ENCODE measurements at places on chromosomes 6 and 20.
A peak's percentile ranks its signal among the peaks of the same experiment; 100 is the strongest.

DNA sequence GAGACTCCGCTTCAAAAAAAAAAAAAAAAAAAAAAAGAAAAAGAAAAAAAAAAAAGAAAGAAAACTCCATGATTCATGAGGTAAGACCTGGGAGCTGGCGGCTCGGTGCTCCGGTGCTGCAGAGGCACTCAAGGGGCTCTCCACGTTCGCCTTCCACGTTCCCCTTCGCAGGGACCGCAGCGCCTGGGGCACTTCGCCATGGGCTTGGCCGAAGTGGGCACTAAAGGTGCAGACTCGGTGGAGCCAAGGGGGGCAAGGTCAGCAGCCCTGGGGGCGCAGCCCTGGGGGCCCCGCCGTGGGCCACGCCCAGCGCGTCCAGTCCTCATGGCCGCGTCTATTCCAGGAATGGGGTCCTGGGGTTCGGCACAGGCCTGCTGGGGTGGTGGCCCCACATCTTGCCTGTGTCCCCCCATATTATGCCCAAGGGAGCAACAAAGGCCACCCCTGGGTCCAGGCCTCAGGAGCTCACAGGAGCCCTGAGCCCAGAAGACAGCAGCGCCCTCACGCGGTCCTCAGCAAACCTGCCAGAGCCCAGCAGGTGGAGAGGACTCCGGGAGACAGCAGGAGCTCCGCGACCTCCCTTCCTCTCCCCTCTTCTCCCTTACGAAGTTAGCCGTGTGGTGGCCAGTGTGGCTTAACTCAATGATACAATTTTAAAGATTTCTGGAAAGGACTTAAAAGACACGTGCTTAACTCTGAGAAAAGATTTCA, 21.9 kb downstream of the ZBTB46 start:
- DNase-seq: no peak

GRCh38 chr20:31570735-31571617, 34.1 kb upstream of the ID1 start:
- no peak for DNase-seq

DNA sequence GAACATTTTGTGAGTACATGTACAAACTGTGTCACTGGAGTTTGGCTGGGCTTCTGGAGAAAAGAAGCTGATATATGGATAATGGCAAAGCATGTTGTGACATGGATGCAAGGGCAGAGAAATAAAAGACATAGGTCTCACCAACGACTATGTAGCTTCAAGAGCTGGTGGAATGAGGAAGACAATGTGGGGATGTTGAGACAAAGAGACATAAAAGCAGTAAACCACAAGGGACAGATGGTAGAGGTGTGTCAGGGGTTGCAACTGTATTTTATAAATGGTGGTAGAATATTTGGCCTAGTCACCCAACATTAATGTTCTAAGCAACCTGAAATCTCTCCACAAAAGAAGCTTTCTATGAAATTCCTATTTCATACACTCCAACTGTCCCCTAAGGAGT, 199.0 kb downstream of the KCNQ5 start:
- no peak for DNase-seq

- no peak for DNase-seq
Measured at GRCh38 chr6:133447924-133448323, 206.8 kb downstream of the EYA4 start.

- no peak for DNase-seq
Measured at GRCh38 chr6:156474507-156475120, 302.6 kb upstream of the ARID1B start.

GRCh38 chr20:61949714-61950640, 115.7 kb downstream of the TAF4 start:
- DNase-seq: peak; percentile 46

DNA sequence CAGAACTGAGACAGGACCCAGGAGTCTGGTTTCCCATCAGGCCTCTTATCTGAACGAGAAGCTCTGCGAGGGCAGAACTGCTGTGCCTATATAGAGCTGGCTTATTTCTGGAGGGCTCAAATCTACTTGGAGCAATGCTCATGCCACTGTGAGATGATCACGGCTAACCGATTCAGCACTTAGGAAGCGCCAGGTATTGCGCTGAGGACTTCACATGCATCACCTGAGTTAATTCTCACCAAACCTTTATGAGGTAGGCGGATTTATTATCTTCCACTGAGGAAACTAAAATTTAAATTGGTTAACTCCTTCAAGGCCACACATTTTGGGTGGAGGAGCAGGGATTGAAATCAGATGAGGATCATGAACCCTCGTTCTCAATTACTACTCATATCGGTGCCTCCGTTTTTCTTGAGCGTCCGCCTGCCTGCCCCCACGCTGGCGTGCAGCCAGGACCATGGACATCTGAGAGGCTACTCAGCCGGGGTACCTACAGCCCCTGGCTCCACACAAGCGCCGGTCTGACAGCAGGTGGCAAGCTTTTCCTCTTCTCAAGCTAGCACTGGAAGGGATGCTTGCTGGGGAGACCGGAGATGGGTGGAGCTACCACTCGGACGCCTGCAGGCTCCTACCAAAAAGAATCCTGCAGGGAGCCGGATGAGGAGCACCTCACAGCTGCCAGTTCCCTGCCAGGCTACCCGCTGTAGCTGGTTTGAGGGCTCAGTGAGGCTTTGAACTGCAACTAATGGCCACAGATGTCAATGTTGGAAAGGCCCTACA, 1.0 kb upstream of the PCIF1 start:
- DNase-seq: peak; percentile 78

- DNase-seq: no peak
Measured at GRCh38 chr6:109237077-109237985, 142.0 kb downstream of the CEP57L1 start.

DNA sequence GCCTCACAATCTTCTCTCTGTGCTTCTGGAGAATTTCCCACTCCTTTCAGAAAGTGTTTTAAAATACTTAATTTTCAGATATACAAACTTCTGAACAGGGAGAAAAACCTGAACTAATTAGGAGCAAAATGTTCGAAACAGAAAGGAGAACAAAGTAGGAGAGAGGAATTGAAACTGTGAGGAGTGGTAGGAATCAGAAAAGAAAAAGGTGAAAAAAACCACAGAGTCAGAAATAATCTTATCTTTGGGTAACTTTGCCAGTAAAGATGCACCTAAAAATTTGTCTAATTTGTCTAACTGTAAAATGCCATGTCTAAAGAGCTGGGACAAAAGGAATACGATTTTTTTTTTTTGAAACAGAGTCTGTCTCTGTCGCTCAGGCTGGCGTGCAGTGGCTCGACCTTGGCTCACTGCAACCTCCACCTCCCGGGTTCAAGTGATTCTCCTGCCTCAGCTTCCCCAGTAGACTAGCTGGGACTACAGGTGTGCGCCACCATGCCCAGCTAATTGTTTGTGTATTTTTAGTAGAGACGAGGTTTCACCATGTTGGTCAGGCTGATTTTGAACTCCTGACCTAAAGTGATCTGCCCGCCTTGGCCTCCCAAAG, 4.7 kb upstream of the RIPOR2 start:
- no peak for DNase-seq

GRCh38 chr6:160069050-160069454, 52.6 kb upstream of the SLC22A1 start:
- no peak for DNase-seq

GRCh38 chr6:14975471-14975817, 270.4 kb upstream of the JARID2 start:
- DNase-seq: no peak

GRCh38 chr6:160355001-160355400, 6.8 kb downstream of the SLC22A3 start:
- DNase-seq: no peak

DNA sequence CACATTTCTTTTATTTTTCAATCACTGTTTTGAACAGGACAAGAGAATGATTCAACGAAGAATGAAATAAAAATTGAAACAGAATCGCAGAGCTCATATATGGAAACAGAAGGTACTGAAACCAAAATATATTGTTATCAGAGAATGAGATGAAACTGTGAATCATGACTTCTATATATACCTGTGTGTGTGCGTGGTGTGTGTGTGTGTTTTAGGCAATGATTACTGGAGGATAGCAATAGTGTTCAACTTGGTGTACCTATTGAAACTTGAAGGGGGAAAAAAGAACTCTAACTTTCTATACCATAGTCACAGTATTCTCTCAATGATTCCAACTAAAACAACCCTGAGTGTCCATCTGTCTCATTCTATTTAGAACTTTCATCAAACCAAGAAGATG, 586.6 kb downstream of the KIF16B start:
- DNase-seq: no peak

DNA sequence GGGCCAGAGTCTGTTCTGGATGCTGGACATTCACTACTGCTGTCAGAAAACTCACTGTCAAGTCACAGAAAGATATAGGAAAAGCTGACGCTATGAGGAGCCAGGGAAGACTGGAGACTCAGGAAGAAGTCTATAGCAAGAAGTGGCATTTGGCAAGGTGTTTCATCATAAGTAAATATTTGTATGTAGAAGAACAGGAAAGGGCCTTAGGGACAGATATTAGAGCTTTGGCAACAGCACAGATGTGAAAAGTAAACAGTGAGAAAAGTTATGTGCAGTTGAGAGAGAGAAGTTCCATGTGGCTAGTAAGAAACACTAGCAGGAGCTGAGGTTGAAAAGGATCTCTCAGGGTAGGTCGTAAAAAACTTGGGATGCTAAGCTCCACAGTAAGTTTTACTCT, 868.9 kb downstream of the PHF3 start:
- no peak for DNase-seq

DNA sequence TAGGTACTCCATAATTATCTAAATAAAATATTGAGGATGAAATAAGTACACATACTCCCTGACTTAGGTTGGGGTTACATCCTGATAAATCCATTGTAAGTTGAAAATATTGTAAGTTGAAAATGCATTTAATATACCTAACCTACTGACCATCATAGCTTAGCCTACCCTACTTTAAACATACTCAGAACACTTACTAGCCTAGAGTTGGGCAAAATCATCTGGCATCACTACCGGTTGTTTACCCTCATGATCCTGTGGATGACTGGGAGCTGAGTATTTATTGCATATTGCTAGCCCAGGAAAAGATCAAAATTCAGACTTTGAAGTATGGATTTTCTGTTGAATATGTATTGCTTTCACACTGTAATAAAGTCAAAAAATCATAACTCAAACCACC, 467.3 kb downstream of the C6orf118 start:
- no peak for DNase-seq

GRCh38 chr20:64038224-64038564, 2.2 kb downstream of the C20orf204 start:
- DNase-seq: peak; percentile 60

- DNase-seq: no peak
Measured at GRCh38 chr6:100217225-100218012, 223.4 kb upstream of the MCHR2 start.

DNA sequence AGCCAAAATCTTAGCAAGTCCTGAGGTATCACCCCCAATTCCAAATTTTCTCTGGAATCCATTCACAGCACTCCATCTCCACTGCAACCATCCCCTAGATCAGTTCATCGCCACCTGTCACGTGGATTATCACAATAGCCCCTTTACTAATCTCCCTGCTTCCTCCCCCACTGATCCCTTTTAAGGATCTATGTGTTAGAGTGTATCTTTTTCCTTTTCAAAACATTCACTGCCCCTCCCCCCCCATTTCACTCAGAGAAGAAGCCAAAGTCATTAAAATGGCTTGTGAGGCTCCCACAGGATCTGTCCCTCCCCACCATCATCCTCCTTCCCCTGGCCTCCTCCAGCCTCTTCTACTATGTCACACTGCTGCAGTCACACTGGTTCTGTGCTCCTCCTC, 18.4 kb upstream of the SPAG4 start:
- no peak for DNase-seq

DNA sequence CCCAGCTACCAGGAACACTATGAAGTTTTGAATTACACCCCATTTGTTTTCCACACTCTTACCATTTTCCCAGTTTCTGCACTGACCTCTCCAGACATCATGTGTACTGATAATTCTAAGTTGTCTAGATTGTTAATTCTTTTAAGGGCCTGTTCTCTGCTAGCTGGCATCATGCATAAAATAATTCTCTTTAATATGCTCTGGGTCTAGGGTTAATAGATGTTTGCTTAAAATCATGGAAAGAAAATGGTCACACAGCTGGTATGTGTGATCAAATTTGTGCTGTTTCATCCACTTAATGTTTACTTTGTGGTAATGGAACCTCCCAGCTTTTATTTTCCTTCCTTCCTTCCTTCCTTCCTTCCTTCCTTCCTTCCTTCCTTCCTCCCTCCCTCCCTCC, 49.1 kb downstream of the HFE start:
- no peak for DNase-seq

DNA sequence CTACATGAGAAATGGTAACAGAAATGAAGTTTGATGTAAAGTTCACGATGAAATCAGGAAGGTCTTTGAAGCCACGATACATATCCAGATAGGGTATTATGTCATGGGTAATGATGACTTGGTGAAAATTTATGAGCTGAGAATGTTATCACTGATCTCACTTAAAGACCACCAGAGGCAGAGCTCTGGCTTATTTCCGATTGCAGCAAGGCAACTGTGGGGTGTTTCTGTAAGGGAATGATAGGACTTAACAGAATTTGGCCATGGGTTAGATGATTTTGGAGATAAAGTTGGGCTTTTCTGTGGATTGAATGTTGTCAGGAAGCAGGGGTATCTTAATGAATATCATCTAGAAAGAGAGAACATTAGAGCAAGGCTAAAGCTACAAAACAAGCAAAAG, 508.4 kb downstream of the HDGFL1 start:
- DNase-seq: no peak

DNA sequence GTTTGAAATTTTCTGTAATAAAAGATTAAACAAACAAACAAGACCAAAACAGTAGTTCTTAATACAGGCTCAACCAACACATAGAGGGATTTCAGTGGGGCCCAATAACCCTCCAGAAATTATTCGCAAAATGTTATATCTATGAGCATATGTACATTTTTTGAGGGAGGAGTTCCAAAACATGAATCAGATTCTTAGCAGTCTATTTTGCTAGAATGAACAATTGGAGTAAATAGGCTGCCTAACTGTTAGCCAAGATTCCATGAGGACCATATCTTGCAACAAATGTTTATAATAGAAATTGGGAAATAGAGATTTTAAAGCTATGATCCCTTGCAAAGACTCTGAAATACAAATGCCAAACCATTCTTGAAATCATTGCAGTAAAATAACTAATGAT, 186.3 kb downstream of the AKAP7 start:
- no peak for DNase-seq

All from activated naive CD4-positive, alpha-beta T cell treated with anti-CD3 and anti-CD28 coated beads, Interleukin-2, amount 50 U/mL, for 72 hours (primary cell).